Fibroblast of skin of scalp (primary cell): ENCODE measurements at places on chromosomes 4 and X.
A peak's percentile ranks its signal among the peaks of the same experiment; 100 is the strongest.

DNA sequence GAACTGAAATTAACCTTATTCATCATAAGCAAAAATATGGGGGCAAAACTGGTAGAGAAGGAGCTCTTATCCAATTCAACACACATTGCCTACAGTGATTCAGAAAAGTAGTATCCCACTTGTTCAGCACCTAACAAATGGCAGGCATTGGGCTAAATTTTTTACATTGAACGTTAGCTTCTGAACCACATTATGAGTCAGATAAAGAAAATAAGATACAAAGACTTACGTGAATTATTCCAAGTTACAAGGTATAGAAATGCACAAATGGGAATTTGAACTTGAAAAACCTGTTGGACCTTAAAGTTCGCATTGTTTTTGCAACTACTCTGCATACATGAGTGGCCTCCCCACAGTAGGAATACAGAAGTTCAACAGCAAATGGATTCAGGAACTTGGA lies 210.6 kb downstream of the LDB2 start:
- no peak for DNase-seq

DNA sequence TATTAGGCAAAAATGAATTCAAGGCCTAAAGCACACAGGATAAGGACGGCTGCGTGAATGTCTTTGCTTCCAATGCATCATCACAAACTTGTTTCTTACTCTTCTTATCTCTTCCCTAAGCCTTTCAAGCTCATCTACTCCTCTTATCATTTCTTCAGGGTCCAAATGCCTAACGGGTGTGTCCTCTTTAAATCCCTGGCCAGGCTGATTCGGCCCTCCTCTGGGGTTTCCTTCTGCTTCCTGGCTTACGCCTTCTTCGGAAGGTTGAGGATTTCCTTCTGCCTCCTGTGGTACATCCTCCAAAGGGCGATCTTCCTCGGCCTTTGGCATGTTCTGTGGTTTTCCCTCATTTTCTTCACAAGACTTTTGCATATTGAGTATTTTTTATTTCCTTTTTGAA lies 1.3 kb downstream of the TCEAL8 start:
- DNase-seq, result peak; percentile 4

- DNase-seq, result no peak
Observed at GRCh38 chr4:7136351-7136750, 56.0 kb upstream of the SORCS2 start.

DNA sequence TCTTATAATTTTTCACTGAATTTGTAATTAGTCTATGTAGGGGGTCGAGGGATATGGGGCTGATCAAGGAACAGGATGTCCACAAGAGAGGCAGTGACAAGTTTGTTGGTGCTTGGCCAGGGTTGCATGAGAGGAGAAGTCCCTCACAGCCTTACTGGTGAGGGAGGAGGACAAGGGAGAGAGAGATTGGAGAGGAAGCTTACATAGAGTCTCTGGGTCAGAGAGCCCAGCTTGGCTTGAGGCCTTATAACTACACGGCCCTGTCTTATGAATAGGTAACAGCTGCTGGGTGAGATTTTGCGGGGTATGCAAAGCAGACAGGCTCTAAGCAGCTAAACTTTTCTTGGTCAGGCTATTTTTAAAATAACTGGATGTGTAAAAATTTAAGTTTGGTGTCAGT lies 37.9 kb upstream of the OTUD4 start:
- DNase-seq, result no peak

DNA sequence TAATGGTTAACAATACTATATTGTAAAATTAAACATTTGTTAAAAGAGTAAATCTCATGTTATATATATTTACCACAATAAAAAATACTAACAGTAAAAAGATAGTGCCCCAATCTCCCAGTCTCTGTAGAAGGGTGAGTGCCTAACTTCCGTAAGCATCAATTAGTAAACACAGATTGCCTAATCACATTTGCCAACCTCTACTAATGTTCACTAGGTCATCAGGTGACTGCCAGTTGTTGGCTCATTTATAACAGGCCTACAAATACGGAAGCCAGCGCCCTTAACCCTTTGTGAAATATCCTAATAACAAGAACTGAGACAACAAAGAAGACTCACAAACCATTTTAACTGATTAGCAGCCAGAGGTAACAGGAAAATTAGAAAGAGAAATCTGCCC lies 345.1 kb downstream of the INPP4B start:
- DNase-seq, result no peak

DNA sequence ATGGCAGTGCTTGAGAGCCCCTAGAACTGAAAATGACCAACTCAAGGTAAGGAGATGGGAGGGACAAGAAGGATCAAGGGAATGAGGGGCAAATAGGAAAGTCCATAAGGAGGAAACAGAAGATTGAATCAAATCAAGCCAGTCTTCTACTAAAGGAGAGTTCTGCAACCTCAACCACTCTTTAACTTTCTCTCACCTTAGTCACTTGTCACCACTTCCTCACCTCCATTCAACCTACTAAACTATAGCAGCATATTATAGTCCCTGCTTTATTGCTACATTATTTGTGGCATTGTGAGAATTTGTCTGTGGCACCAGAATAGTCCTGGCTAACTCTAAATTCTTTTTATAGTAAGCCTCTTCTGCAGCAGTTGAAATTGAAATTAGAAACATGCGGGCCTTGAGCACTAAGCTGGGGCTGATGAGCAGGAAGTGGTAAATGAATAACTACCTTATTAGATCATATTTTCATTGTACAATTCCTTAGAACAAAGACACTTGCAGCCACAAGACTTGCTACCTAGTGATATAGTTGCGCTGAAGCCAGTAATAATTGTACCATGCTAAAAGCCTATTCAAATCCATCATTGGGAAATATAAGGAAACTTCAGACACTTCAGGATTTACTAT lies 336.9 kb downstream of the ZNF674 start:
- DNase-seq, result peak; percentile 64

DNA sequence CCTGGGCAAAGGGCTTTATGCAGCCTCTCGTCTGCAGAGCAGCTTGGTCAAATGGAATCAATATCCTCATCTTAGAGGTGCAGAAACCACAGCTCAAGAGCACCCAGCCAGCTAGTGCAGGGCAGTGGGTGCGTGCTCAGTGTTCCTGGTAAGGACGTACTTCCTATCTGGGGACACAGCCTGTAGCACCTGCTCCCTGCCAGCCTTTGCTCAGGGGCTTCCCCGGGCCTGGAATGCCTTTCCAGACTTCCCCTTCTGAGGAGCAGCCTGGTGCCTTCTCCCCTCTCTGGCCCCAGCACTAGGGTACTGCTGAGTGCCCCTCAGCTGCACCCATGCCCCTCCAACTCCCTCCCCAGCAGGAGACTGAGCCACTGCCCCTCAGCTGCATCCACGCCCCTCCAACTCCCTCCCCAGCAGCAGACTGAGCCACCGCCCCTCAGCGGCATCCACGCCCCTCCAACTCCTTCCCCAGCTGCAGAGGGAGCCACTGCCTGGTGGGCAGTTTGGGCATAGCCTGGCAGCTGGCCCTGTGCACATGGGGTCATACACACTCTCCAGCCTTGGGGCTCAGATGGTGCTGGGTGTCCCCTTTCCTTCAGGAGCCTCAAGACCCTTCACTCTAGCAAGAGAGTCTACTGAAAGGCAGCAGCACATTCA lies 42.2 kb upstream of the AFAP1 start:
- DNase-seq, result no peak

GRCh38 chr4:105120626-105121025 lies 26.1 kb upstream of the TET2 start:
- DNase-seq, result no peak

GRCh38 chr4:172521248-172521647 lies 647.4 kb upstream of the GALNT7 start:
- no peak for DNase-seq

DNA sequence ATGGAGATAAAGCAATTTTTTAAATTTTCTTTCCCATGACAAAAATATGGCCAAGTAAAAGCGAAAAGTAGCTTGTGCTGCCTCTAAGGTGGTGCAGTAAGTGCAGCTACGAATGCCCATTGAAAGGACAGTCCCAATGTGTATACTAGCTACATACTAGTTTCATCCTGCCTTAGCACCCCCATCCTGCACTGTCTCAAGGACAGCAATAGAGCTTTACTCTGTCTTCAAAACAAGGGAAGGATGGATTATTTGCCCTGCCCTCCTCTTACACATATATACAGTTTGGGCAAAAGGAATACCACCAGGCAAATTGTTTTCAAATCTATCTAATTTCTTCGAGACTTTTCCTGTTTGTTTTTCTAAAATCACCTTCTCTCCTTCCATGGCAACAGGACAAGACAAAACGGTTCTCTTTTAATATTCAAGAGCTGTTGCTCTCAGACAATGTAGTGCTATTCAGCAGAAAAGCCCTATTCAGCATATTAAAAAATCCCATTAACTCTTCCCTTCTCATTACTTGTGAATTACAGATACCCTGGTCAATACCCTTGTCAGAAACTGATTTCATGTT lies 75.1 kb upstream of the SLC7A11 start:
- DNase-seq, result no peak
